Gastrocnemius medialis (tissue), 4 donors: ENCODE measurements at places on chromosomes 11 and 22.

DNA sequence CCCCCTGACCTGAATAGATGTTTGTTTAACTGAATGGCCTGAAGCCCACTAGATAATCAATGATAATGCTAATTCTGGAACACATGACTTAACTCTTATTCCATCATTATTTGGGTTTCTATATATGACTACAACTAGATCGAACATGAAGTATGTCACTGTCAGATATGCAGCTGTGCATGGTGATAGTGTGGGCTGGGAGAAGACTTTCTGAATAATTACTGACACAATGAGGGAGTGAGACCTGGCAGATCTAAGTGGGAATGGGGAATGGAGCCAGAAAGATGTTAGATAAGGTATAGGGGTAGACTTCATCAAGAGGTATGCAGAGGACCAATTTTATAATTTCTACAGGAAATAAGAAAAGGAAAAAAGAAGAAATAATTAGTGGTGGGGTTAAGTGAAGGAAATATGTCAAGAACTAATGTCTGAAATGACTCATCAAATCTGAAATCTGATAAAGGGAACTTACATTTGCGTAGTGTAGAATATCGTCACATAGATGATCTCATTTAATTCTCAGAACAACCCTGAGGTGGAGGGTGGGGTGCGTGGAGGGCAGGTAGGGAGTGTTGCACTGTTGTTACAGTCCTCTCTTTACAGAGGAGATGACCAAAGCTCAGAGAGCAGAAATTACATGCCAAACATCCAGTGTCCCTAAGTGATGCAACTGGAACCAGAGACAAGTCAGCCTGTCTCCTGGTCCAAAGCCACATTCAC lies 68.2 kb upstream of the EED start:
- peaks cover 47% of the 10 kb centered on the region for H3K4me1 ChIP-seq
- no peak overlapping the region for H3K4me3 ChIP-seq
- H3K36me3 ChIP-seq: no peaks in the 10 kb centered on the region

DNA sequence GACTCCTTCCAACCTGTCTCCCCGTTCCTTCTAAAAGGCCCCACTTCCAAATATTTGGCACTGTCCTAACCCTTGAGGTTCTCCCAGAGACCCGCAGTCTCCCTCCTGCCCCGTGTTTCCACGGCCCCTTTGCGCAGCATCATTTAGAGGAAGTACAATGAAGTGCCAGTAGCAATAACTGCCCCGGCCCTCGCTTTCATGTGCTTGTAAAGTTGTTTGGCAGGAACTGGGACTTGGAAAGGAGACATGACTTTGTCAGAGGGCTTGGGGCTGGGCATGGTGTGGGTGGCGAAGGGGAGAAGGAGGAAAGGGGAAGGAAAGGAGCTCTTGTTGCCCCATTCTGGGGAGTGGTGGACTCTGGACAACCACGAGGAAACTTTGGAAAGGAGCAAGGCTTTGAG lies 2.6 kb downstream of the CD44 start:
- peaks cover 4% of the 10 kb centered on the region for H3K4me1 ChIP-seq
- peak overlapping the region; percentile 82 for H3K27ac ChIP-seq
- no peaks in the 10 kb centered on the region for H3K36me3 ChIP-seq
- H3K27me3 ChIP-seq: peaks cover 7% of the 10 kb centered on the region
- DNase-seq: peak; percentile 34

- no peak overlapping the region for H3K4me3 ChIP-seq
- H3K4me1 ChIP-seq: no peaks in the 10 kb centered on the region
- H3K36me3 ChIP-seq: no peaks in the 10 kb centered on the region
- no peaks in the 10 kb centered on the region for H3K27me3 ChIP-seq
Observed at GRCh38 chr11:15858881-15859280, 497.5 kb downstream of the SOX6 start.

- peaks cover 11% of the 10 kb centered on the region for H3K4me1 ChIP-seq
- peak within 1 kb of the TSS; percentile 66 for H3K4me3 ChIP-seq
- peak within 1 kb of the TSS; percentile 86 for H3K27ac ChIP-seq
- no peaks in the 10 kb centered on the region for H3K36me3 ChIP-seq
- no peaks in the 10 kb centered on the region for H3K27me3 ChIP-seq
- peak; percentile 95 for DNase-seq
Observed at GRCh38 chr11:115504276-115505158, at the start of gene CADM1. CADM1 (minus strand) TSS chr11:115504415.

DNA sequence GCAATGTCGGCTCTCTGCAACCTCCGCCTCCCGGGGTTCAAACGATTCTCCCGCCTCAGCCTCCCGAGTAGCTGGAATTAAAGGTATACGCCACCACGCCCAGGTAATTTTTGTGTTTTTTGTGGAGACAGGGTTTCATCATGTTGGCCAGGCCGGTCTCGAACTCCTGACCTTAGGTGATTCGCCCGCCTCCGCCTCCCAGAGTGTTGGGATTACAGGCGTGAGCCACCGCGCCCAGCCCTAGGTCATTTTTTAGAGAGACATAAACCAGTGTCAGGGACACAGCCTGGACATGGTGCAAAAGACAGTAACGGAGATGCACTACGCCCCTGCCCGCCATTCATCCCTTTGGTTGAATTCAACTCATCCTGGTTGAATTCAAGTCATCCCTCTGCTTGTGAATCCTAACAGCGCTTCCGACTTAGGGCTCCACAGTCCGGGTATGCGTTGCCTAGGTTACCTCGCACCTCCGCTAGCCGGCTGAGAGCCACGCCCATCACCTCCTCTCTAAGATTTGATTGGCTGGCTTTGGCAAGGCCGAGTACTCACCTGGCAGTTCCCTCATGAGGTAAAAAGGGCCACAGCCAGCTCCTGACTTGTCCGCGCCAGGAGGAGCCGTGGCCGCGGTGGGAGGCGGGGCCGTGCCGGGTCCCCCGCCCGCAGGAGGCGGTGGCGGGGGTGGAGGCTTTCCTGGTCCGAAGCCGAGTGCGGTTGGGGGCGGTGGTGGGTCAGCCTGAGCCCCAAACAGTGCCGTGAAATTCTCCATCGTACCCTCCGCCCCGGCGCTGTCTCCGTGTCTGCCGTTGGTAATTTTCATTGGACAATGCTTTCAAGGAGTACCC lies at the start of gene MED19:
MED19 (minus strand) TSS at position 802 of the 842 bp plus-strand sequence; CDS start at position 766, 36 bp downstream.
- H3K27me3 ChIP-seq: no peaks in the 10 kb centered on the region
- peak; percentile 45 for DNase-seq
- peaks cover 33% of the 10 kb centered on the region for H3K4me1 ChIP-seq
- peak within 1 kb of the TSS; percentile 90 for H3K27ac ChIP-seq

GRCh38 chr22:38572065-38572464 lies 2.1 kb upstream of the DMC1 start:
- peak; percentile 7 for DNase-seq
- no peaks in the 10 kb centered on the region for H3K36me3 ChIP-seq
- H3K4me3 ChIP-seq: no peak overlapping the region

GRCh38 chr22:32331236-32331917 lies 26.3 kb upstream of the RFPL3 start:
- H3K4me3 ChIP-seq: no peak overlapping the region
- no peaks in the 10 kb centered on the region for H3K4me1 ChIP-seq
- DNase-seq: no peak
- H3K27me3 ChIP-seq: no peaks in the 10 kb centered on the region

DNA sequence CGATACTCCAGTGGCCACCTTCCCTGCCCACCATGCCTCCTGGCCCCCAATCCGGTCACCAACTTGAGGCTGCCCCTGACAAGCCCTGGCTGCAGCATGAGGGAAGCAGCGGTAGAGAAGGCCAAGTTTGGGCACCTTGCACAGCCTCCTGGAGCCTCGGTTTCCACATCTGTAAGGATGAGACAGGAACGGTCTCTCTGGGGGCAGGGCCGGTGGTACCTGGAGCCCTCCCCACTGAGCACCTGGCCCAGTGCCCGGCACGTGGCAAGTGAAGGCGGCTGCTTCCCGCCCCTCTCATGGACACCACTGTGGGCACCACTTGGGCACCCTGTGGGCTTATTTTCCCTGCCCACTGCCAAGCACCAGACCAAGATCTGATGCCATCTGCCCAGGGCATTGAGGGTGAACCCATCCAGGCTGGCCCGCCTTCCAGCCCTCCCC lies 77.8 kb downstream of the CDKN1C start:
- H3K36me3 ChIP-seq: no peaks in the 10 kb centered on the region
- H3K4me3 ChIP-seq: no peak overlapping the region
- DNase-seq: peak; percentile 1
- peaks cover 9% of the 10 kb centered on the region for H3K4me1 ChIP-seq
- peaks cover 10% of the 10 kb centered on the region for H3K27me3 ChIP-seq

DNA sequence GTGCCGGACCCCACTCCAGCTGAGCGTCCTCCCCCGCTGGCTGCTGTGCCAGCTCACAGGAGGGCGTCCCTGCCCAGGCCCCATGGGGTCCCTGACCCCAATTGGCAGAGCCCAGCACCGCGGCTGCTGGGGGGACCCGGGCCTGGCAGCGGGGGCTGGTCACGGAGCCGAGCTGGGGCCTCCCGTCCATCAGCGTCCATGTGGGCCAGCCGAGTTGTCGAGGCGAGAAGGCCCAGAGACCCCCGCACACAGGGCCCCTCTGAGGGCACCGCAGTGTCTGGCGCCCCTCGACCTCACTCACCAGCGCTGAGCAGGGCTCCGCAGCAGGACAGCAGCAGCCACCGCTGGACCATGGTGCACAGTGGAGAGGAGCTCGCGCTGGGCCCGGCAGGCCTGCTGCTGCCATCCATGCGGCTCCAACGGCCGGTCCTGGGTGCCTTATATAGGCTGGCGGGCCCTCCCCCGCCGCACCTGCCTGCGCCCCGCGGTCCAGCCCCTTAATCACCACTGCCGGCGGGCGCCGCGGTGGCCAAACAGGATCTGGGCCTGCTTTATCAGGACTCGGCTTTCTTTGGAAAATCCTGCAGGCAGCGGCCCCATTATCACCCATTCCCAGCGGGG lies at the start of gene MUC6:
MUC6 (minus strand) TSS at position 416 of the 621 bp plus-strand sequence; CDS start at position 353, 63 bp downstream.
- no peaks in the 10 kb centered on the region for H3K4me1 ChIP-seq
- DNase-seq: no peak
- no peak within 1 kb of the TSS for H3K4me3 ChIP-seq
- peaks cover 19% of the 10 kb centered on the region for H3K27me3 ChIP-seq
- no peak within 1 kb of the TSS for H3K27ac ChIP-seq

GRCh38 chr22:17903564-17904295 lies 120.6 kb downstream of the MICAL3 start:
- peak overlapping the region; percentile 41 for H3K27ac ChIP-seq
- H3K4me3 ChIP-seq: no peak overlapping the region
- no peak for DNase-seq
- no peaks in the 10 kb centered on the region for H3K27me3 ChIP-seq
- H3K36me3 ChIP-seq: peaks cover 7% of the 10 kb centered on the region
- peaks cover 27% of the 10 kb centered on the region for H3K4me1 ChIP-seq

- no peak for DNase-seq
- peaks cover 21% of the 10 kb centered on the region for H3K4me1 ChIP-seq
- no peak overlapping the region for H3K27ac ChIP-seq
- H3K4me3 ChIP-seq: no peak overlapping the region
- no peaks in the 10 kb centered on the region for H3K36me3 ChIP-seq
- no peaks in the 10 kb centered on the region for H3K27me3 ChIP-seq
Observed at GRCh38 chr11:48107188-48107704, 109.4 kb upstream of the OR4B1 start.

GRCh38 chr11:114027391-114027790 lies 32.1 kb upstream of the ZBTB16 start:
- H3K4me3 ChIP-seq: no peak overlapping the region
- no peak for DNase-seq
- no peaks in the 10 kb centered on the region for H3K36me3 ChIP-seq
- H3K4me1 ChIP-seq: peaks cover 5% of the 10 kb centered on the region
- H3K27me3 ChIP-seq: no peaks in the 10 kb centered on the region

- peak overlapping the region; percentile 39 for H3K27ac ChIP-seq
- no peaks in the 10 kb centered on the region for H3K27me3 ChIP-seq
- no peak overlapping the region for H3K4me3 ChIP-seq
- H3K36me3 ChIP-seq: no peaks in the 10 kb centered on the region
Observed at GRCh38 chr11:76266286-76267100, 60.2 kb upstream of the WNT11 start.

- DNase-seq: no peak
- peaks cover 6% of the 10 kb centered on the region for H3K36me3 ChIP-seq
- H3K4me3 ChIP-seq: peak overlapping the region; percentile 75
- H3K27me3 ChIP-seq: no peaks in the 10 kb centered on the region
Observed at GRCh38 chr11:65262381-65262680, 569 bp downstream of the POLA2 start.

GRCh38 chr11:60528934-60529333 lies 13.7 kb downstream of the MS4A13 start:
- no peaks in the 10 kb centered on the region for H3K36me3 ChIP-seq
- no peak overlapping the region for H3K27ac ChIP-seq
- no peak overlapping the region for H3K4me3 ChIP-seq

DNA sequence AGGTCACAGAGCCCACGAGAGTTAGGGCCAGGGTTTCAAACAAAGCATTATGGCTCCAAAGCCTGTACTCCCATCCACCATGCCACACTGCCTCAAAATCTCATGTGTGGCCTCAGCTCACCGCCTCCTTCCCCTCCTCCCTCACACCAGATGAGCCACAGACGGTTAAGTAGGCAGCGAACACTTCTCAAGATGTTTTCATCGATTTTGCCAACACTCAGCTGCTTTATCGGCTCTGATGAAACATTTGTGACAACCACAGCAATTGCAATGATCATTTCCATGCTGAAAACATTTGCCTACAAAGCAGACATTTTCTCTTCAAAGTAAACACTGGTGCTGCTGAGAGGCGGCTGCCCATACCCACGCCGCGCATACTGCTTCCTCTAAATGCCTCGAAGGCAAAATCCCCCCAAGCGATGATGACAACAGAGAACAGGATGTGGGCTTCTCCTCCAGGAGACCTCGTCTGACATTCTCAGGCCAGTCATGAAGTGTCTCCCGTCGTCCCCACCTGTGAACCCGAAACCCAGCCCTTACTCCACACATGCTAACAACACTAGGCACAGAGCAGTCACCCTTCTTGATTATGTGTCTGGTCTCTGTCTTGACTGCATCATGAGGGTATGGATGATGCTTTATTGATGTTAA lies 599.2 kb downstream of the SOX6 start:
- DNase-seq: no peak
- H3K4me3 ChIP-seq: no peak overlapping the region
- no peaks in the 10 kb centered on the region for H3K36me3 ChIP-seq

DNA sequence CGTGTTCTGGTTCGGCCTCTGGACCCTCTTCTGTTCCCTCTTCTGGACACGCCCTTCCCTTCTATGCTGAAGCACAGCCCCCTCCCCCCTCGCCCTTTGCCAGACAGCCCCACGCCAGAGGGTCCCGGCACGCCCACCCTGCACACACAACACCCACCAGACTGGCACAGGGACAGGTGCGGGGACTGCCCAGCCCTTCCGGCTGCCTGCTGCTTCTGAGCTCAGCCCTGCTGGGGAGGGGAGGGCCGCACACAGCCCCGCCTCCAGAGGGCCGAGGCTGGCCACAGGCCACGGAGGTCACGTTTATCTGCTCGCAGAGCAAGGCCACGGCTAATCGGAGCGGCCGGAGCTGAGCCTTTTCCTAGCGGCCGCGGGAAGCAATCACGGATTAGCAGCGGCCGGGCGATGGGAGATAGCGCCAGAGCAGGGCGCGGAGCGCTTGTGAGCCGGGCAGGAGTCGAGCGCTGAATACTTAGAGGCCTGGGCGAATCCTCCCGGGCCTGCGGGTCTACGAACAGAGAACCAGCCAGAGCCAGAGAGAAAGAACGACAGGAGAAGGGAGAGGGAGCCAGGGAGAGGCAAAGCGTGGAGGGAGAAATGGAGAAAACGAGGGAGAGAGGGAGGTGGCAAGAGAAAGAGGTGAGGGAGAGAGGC lies 21.5 kb downstream of the OTUB1 start:
- peak overlapping the region; percentile 31 for H3K27ac ChIP-seq
- peaks cover 6% of the 10 kb centered on the region for H3K4me1 ChIP-seq
- no peaks in the 10 kb centered on the region for H3K27me3 ChIP-seq
- H3K36me3 ChIP-seq: no peaks in the 10 kb centered on the region
- DNase-seq: peak; percentile 54
